ENCODE measurements at places on chromosomes 16 and 17.

GRCh38 chr17:75270218-75270965 lies 639 bp downstream of the MIF4GD start:
- DNase-seq = peak; percentile 61

GRCh38 chr17:50737118-50737698 lies 17.8 kb downstream of the LUC7L3 start:
- no peak for DNase-seq

DNA sequence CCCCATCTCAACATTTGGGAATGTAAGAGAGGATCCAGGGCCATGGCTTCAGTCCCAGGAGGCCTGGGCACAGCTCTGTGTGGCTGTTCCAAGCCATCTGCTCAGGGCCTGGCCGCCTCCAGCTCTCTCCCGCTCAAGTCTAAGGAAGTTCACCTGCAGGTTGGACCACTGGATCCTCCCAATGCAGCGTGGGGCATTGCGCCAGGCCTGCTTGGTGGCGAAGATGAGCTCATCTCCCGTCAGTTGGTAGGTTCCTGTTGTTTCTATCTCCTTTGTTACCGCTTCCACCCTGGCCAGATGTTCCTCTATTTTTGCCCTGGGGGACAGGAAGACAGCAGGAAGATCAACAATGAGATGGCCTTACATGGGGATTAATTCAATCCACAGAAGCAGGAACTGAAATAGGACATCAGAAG lies 17.5 kb downstream of the NOS2 start:
- DNase-seq = no peak

DNA sequence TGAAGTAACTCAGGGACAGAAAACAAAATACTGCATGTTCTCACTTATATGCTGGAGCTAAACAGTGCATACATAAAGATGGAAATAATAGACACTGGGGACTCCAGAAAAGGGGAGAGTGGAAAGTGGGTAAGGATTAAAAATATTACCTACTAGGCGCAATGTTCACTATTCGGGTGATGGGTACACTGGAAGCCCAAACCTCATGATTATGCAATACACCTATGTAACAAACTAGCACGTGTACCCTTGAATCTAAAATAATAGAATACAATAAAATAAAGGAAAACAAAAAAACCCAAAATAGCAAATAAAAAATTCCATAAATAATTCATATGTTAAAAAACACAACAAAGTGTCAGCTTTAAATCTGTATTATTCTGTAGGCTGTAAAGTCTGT lies 56.9 kb downstream of the MAP2K6 start:
- DNase-seq = no peak

- DNase-seq = no peak
These were observed 425.1 kb downstream of the MAF start for GRCh38 chr16:79175286-79176057.

- peak; percentile 4 for DNase-seq
These were observed 66.6 kb downstream of the SIAH1 start for GRCh38 chr16:48318630-48319029.

GRCh38 chr16:87657621-87658192 lies 55.4 kb downstream of the JPH3 start:
- no peak for DNase-seq

GRCh38 chr16:88197481-88198456 lies 185.0 kb upstream of the ZNF469 start:
- DNase-seq = no peak

- DNase-seq = no peak
These were observed 40.4 kb upstream of the C16orf78 start for GRCh38 chr16:49333259-49333597.

DNA sequence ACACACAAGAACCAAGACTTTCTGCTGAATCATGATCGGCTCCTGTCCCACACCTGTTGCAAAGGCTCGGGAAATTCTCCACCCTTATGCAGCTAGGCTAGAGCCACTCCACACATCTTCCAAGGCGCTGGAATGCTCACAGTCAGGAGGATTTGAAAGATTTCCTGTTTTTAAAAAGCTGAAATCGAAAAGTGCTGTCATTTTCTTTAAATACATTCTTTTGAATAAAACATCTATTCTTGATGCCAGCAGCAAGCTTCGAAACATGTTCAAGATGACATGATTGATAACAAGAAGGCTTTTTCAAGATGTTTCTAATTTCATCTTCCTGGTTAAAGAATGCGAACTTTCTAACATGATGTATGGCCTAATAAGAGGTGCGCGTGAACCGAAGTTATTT lies 219.7 kb upstream of the CDH5 start:
- no peak for DNase-seq

DNA sequence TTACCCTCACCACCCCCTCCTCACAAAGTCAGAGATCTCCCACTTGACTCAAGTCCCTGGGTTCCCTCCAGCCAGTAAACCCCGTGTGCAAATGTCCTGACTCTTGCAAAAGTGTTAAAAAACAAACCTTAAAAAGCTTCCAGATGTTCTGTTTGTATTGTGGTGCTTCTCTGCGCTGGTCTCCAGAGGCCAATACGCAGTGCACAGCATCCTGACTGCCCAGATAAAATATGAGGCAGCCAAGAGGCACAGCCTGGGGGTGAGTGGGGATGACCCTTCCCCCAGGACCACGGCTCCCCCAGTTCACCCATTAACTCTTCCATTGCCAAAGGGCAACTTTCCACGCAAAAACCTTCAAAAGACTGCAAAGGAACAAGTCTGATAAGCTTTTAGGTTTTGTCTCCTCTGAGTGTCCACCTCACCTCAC lies 291.8 kb downstream of the SOX9 start:
- DNase-seq = no peak

GRCh38 chr16:89924925-89925307 lies 1.8 kb downstream of the TUBB3 start:
- DNase-seq = no peak

DNA sequence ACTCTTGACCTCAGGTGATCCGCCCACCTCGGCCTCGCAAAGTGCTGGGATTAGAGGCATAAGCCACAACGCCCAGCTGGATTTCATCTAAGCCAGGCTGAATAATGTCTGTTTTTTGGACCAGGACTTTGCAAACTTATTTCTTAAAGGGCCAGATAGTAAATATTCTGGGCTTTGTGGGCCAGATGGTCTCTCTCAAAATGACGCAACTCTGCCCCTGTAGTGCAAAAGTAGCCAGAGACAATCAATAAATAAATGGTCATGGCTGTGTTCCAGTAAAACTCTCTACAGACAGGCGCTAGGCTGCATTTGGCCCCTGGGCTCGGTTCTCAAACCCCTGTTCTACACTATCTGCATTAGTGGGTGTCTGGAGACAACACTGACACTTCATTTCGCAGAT lies 121.9 kb upstream of the CDH13 start:
- DNase-seq = no peak

DNA sequence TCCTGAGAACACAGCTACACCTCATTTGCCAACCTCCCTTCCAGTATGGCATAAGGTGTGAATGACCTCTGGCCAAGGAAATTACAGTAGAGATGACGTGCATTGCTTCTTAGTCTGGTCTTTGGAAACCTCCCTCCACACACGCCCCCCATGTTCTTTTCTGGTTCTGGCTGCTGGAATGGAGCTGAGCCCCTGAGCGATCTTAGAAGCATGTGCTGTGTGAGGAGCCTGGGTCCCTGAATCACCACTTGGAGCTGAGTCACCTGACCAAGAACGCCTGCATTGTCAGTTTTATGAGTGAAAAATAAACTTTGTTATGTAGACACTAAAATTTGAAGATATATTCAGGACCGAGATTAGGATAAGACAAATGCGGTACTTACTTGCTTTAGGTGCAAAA lies 51.4 kb downstream of the HS3ST3A1 start:
- no peak for DNase-seq

DNA sequence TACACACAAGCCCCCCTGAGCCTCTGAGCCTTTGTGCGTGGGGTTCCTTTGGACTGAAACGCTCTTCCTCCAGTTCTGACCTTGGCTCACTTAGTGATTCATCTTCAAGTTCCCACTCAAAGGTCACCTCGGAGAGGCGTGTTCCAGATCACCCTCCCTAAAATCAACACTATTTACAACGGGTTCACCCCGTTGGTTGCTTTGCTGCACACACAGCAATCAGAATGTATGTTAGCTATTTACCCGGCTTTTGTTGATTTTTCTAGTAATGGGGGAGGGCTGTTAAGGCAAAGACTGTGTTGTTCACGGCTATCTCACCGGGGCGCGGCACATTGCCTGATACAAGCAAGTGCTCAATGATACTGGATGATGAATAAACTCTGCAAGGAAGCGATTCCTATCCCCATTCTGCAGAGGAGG lies 977 bp downstream of the NAGPA start:
- no peak for DNase-seq

DNA sequence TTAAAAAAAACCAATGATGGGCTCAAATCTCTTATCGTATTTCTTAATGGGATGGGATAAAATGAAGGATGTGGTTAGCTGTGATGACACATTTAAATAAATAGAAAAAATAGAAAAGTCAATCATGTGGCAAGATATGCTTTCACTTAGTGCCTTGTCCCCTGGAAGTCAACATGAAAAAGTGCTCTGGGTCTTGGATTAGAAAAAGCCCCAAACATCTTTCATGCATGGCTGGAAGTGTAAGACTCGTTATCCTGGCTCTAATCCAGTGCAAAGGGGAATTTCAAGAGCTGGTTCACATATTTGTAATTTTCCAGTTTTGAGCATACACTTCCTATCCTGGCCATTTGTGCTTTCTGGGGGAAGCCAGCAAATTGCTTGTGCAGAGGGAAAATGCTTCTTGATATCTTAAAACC lies 160.9 kb downstream of the MAP2K6 start:
- DNase-seq = no peak

DNA sequence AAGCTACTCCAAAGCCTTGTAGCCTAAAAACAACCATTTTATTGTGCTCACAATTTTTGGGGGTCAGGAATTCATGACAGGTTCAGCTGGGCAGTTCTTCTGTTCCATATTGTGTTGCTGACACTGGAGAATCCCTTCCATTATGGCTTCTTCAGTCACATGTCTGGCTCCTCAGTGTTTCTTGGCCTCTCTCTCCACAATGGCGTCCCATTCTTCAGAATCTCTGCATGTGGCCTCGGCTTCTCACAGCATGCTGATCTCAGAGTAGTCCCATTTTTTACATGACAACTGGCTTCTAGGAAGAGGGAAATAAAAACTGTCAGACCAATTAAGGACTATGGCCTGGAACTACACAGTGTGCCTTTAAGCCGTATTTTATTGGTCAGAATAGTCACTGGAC lies 49.7 kb downstream of the NF1 start:
- no peak for DNase-seq

- DNase-seq = no peak
These were observed 126.6 kb downstream of the AXIN2 start for GRCh38 chr17:65434878-65435277.

DNA sequence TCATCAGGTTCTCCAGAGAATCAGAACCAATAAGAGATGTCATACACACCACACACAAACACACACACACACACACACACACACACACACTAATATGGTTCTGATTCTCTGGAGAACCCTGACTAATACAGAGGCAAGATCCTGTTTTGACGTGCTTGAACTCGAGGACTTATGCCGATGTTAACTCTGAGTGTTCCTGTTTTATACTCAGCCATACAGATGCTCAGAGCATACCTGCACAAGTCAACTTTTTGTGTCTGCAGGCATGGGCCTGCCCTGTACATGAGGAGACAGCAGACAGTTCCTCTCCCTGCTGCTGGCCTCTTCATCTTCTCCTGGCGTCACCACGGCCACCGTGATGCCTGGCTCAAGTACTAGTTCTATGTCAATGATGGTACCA lies 635.9 kb downstream of the WWOX start:
- no peak for DNase-seq

DNA sequence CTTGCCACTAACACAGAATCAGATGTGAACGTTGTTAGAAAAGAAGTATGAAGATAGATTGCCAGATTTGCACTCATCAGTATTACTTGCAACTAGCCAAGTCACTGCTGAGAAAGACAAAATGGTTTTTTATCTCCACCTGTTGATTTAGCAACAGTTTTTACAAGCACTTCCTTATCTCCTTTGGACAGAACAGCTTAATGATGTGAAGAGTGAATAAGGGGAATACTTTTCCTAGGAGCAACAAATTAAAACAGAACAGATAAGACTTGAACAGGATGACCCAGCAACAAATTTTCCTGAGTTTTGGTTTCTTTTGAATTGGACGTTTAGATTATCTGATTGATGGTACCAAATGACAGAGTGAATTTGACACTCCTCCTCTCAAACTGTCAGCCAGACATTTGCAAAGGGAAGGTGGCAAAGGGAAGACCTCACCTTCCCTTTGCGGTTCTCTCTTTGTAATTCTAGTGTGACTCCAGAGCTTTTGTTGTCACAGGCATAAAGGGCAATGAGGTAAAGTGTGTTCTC lies 130.6 kb downstream of the NLK start:
- no peak for DNase-seq

- no peak for DNase-seq
These were observed 177.9 kb downstream of the SEC14L1 start for GRCh38 chr17:77318491-77319210.

GRCh38 chr16:80932708-80933095 lies 74.0 kb downstream of the CMC2 start:
- DNase-seq = no peak

GRCh38 chr16:68605746-68606145 lies 39.4 kb upstream of the CDH3 start:
- DNase-seq = no peak

DNA sequence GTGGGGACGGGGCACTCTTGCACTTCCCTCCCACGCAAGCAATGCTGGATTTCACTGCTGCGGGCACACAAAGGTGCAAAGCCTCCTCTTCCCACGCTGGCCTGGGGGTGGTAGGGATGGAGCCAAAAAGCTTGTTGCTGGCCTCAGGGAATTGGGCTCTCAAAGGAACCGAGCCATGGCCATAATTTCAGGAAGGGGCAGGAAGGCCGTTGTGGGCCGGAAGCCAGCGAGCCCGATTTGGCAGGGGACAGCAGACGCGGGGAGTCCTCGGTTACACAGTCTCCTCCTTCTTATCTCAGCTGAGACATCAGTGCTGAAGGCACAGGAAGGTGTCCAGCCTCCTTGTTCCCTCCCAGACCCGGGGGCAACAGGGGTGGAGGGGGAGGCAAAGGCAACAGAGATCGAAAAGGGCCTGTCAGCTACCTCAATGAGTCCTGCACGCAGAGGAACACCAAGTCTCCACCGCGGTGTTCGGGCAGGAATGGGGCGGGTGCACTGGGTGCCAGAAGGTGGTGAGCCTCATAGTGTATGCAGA lies 59.5 kb downstream of the SLFN11 start:
- no peak for DNase-seq

- DNase-seq = no peak
These were observed 15.8 kb upstream of the AGRP start for GRCh38 chr16:67499106-67499505.

DNA sequence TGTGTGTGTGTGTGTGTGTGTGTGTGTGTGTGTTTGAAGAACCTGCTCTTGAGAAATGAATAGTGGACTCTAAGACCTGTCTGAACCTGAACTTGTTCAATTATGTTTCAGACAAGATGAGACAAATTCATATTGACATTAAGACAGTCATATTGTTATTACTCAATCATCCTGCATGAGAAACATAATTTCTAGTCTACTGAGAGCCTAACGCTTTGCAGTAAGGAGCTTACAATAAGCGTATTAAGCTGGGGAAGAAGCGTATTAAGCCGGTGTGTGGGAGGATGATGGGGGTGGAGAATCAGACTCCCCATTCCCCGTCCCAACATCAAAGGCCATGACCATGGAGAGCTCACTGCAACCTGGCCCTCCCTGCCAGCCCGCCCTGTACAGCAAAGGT lies 22.4 kb upstream of the MNT start:
- DNase-seq = no peak

GRCh38 chr17:49730078-49730784 lies 22.5 kb upstream of the SLC35B1 start:
- no peak for DNase-seq

- DNase-seq = no peak
These were observed 8.4 kb downstream of the HNF1B start for GRCh38 chr17:37736428-37736827.

- DNase-seq = no peak
These were observed 368.4 kb upstream of the CDH11 start for GRCh38 chr16:65490286-65490685.
